ENCODE measurements at places on chromosomes 1 and 21.

- no peak for DNase-seq
These were observed 54.9 kb downstream of the DMRTA2 start for GRCh38 chr1:50368179-50369007.

DNA sequence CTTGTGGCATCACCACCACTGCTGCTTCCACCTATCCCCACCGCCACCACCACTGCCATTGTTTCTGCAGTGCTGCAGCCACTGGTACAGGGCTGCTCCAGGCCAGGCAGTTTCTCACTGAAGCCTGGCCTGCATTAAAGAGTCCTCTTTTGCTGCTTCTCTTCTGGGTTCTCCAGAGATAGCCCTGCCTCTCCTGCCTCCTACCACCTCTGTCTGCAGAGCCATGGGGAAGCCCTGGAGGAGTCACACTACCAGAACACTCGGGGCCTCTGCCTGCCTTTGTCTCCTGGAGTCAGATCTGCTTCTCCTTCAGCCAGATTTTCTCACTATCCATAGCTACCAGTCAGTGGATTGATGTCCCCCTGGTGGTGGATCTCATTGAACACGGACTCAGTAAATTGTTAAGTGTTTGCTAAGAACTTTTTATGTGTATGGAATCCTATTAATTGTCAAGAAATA lies 37.7 kb upstream of the DDAH1 start:
- DNase-seq: no peak

- DNase-seq: no peak
These were observed at the start of gene GJC2 for GRCh38 chr1:228149406-228150119. Gene GJC2 (plus strand): TSS chr1:228149930. CDS start chr1:228157759, 7,829 bp downstream.

DNA sequence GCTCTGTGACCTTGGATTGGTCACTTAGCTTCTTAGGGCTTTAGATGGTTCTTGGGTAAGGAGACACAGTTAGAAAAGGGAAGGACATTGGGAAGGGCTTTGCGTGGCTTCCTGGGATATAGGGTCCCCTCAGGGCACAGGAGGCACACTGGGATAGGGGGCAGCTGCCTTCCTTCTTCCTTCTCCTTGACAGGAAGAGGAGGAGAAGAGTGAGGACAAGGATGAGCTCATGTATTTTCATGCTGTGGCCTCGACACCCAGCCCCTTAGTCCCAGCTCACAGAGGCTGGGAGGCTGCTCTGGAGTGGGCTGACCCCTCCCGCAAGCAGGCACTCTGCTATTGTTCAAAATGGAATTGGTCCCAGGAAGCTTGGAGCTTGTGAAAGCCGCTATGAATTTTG lies 45.7 kb upstream of the POU3F1 start:
- DNase-seq: no peak

- no peak for DNase-seq
These were observed 72.2 kb downstream of the ZNF678 start for GRCh38 chr1:227635596-227635995.

Measured in activated CD4-positive, alpha-beta T cell treated with anti-CD3 and anti-CD28 coated beads for 1 hour (primary cell).